ENCODE measurements at places on chromosomes 4 and X. TPM values are rescaled to one million over a fixed set of nuclear protein-coding genes. Genes with fewer than 3 reads are reported as not detected.

- H3K4me3 ChIP-seq, result peak overlapping the region; percentile 65
- peaks cover 36% of the 10 kb centered on the region for H3K4me1 ChIP-seq
- peak; percentile 11 for DNase-seq
- peak overlapping the region; percentile 80 for H3K27ac ChIP-seq
Observed at GRCh38 chrX:1657367-1658070, 42.7 kb downstream of the ASMT start.

- H3K4me1 ChIP-seq, result no peaks in the 10 kb centered on the region
- no peaks in the 10 kb centered on the region for H3K36me3 ChIP-seq
- H3K27ac ChIP-seq, result no peak overlapping the region
- DNase-seq, result no peak
Observed at GRCh38 chr4:185106353-185106752, 36.7 kb upstream of the SLC25A4 start.

DNA sequence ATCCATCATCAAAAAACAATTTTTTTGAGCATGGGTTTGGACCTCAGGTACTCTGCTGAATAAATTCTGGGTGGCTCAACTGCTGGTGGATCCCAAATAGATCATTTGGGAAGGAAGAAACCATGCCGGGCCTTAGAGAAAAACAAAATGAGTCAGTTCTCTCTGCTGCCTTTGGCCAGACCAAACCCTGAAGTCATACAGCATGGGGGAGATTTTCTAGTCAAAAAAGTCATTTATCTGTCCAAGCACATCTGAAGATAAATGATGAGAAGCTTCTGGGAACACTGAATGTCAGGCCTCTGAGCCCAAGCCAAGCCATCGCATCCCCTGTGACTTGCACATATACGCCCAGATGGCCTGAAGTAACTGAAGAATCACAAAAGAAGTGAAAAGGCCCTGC, 261.4 kb downstream of the DHX15 start:
- H3K27me3 ChIP-seq, result no peaks in the 10 kb centered on the region
- no peaks in the 10 kb centered on the region for H3K4me1 ChIP-seq
- no peak overlapping the region for H3K4me3 ChIP-seq
- no peaks in the 10 kb centered on the region for H3K36me3 ChIP-seq

DNA sequence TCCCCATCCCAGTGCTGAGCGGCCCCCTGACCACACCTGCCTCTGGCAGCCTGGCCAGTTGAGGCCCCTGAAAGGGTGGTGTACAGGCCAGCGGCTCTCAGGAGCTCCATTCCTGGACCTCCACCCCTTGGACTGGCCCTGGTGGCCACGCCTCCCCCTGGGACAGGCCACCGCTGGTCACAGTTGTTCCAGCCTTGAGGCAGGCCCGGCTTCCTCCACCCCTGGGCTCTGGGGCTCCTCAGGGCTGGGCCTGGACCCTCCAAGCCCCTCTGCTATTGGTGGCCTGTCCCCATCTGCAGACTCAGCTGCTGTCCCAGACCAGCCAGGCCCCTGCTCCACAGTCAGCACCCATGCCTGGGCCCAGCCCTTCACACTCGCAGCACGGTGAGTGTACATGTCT, 93.2 kb upstream of the NKX1-1 start:
- no peaks in the 10 kb centered on the region for H3K27me3 ChIP-seq
- H3K27ac ChIP-seq, result no peak overlapping the region
- H3K4me1 ChIP-seq, result no peaks in the 10 kb centered on the region
- H3K4me3 ChIP-seq, result no peak overlapping the region

- no peak overlapping the region for H3K27ac ChIP-seq
- H3K4me1 ChIP-seq, result no peaks in the 10 kb centered on the region
- peaks cover 7% of the 10 kb centered on the region for H3K27me3 ChIP-seq
- no peak for DNase-seq
- no peak overlapping the region for H3K4me3 ChIP-seq
- no peaks in the 10 kb centered on the region for H3K36me3 ChIP-seq
Observed at GRCh38 chr4:20675786-20676185, 24.5 kb upstream of the PACRGL start.

The LRCH2 gene
- total RNA-seq, result not detected

The ANXA3 gene
- not detected for total RNA-seq

The CDX4 gene
- total RNA-seq, result not detected

The MAP3K15 gene
- 0.14 TPM for total RNA-seq

Measured in CD4-positive, alpha-beta T cell (primary cell).